RPMI8226 (cell line): ENCODE measurements at places on chromosomes 5 and 9.

GRCh38 chr9:18925880-18926279, 107.1 kb downstream of the SAXO1 start:
- DNase-seq: no peak

DNA sequence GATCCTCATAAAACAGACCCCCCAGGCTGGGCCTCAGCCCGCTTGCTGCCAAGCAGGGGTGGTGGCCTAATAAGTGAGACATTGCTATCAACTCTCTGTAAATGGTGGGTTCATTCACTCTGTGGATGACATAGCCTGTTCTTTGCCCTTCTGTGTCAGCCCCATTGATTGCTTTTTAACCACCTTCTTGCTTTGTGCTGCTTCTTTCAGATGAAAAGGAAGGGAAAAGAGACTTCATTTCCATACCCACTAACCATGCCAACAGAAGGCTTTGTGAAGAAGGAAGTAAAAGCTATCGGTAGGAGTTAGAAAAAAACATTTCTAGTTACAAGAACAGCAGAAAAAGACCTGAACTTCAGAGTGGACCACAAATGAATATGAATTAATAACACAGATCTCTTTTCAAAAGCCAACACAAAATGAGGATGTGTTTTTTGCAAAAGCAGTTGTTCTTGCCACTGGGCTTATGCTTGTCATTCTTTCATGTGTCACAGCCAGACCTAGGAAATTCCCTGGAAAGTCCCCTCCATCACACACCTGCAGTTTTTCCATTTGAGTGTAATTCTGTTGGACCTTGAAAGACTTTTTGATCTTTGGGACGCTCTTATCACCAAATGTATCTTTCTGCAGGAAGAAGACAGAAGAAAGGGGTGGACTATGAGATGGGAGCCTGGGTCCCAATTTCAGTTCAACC, 507.7 kb downstream of the CCDC171 start:
- DNase-seq: no peak

DNA sequence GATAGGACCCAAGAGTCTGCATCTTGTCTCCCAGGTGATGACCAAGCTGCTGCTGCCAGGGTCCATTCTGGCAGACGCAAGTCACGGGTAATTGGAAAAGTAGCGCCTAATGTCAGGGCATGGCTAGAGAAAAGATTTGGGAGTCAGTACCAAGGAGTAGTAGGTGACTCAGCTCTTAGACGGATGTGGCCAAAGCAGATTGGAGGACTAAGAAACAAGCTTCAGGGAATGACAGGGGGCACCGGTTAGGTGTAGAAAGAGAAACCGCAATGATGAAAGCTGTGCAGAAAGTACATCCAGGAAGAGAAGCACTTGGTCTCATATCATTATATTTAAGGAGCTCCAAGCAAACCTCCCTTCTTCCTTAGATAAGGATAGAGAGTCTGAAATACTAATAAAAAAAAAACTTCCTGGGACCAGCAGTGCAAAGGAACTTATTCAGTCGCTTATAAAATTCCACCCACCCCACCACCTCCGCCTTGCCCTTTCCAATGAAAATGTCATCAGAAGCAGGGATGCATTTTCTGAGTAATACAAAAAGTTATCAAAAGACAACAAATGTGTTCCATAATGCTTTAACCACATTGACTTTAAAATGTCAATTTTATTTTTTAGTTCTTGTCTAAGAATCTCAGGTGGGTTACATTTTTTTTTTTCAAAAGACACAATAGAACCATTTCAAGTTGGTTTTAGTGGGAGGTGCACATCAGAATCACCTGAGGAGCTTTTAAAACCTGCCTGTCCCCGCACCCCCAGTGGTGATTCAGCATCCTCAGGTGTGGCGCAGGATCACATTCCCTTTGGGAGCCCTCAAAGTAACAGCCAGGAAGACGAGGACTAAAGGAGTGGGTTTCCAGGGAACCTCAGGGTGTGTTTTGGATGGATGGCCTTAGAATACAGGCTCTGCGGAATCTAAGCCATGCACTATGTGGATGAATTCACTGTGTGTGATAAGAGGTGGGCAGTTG, 31.2 kb downstream of the PTPN3 start:
- no peak for DNase-seq

- DNase-seq: no peak
These were observed 36.1 kb upstream of the STARD4 start for GRCh38 chr5:111548348-111548950.

GRCh38 chr5:132747616-132748440, 602 bp downstream of the CCNI2 start:
- DNase-seq: peak; percentile 55
